Right renal pelvis (tissue), 4 donors: ENCODE measurements at places on chromosomes 12 and 14.
A peak's percentile ranks its signal among the peaks of the same experiment; 100 is the strongest.

GRCh38 chr12:3730111-3730510 lies 22.8 kb downstream of the CRACR2A start:
- no peak for DNase-seq

DNA sequence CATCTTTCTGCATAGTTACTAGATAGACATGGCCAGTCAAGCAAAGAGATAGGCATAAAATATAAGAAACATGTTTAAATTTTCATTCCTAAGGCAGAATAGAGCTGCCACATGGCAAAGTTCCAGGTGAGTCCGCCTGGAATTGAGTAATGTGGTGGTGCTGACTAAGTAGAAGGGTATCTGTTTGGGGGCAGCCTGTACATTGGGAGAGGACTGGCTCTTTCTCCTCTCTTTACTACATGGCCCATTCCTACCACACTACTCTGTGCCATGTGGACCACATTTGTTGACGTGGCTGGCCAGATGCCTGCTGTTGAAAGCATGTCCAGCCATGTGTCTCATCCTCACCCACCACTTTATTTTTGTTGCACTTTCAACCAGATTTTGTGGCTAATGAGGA lies 354.0 kb downstream of the ETNK1 start:
- DNase-seq, result no peak

GRCh38 chr14:58815794-58816193 lies 178.0 kb downstream of the DACT1 start:
- DNase-seq, result no peak

- DNase-seq, result no peak
These were observed 51.8 kb downstream of the PPP1R36 start for GRCh38 chr14:64601571-64601970.

DNA sequence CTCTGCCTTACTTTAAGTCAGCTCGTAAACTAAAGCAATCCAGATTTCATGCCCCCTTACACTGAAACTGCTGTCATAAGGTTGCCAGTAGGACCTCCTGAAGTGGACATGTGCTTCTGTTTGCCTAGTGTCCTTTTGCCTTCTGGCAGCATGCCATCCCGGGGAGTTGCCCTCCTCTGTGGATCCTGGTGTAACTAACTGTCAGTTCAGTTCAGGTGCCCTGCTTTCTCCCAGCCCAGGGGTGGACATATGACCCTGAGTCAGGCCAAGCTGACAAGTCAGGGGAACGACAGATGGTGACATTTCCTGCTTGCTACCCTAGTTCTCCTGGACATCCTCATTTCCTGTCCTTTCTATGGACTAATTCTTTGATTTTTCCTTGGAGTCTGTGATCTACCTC lies 25.6 kb downstream of the AKAP6 start:
- no peak for DNase-seq

GRCh38 chr12:75444429-75445136 lies 36.0 kb upstream of the GLIPR1 start:
- DNase-seq, result no peak

DNA sequence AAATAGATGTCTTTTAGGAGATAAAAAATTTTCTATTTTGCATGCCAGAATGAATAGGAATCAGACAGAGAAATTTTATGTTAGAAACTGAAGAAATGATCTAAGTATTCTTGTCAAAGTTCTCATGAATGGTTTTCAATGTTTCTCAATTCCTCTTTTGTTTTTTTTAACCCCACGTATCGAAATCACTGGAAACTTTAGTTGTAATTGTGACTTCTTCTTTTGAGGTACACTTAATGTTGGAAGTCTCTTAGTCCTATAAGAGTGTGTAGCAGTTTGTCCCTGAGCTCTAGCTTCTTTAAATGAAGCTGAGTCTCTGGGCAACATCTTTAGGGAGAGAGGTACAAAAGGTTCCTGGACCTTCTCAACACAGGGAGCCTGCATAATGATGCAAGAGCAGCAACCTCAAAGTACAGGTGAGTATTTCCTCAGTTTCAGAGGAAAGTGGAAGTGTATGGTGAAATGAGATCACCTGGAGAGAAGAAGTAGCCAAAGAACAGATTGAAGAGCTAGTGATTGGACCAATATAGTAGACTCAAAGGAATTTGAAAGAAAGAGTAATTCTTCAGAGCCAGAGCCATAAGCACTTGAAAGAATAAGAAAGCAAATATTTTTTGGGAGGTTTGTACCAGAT lies at the start of gene CLEC6A:
CLEC6A (plus strand) TSS at position 236 of the 634 bp plus-strand sequence; CDS start at position 386, 150 bp downstream.
- no peak for DNase-seq

GRCh38 chr12:3129301-3130056 lies 52.3 kb downstream of the TSPAN9 start:
- no peak for DNase-seq

DNA sequence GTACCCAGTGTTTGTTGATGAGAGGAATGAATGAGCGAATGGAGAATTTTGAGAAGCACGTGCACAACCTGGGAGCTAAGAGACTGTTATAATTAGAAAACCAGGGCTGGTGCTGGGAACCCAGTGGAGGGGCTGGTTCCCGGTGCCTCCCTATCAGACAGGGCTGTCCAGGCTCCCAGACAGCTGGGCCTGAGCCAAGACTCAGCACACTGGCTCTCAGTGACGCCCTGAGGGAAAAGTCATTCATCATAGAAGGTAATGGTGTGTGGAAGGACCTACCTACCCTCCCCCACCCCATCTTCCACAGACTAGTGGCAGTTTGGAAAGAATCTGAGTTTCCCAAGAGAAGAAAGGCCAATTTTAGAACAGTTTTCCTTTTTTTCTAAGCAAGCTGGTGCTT lies 34.7 kb downstream of the KCNA5 start:
- peak; percentile 31 for DNase-seq

GRCh38 chr14:24213866-24214662 lies 776 bp upstream of the CHMP4A start:
- DNase-seq, result no peak

GRCh38 chr14:42488965-42489364 lies 882.3 kb downstream of the LRFN5 start:
- DNase-seq, result no peak

DNA sequence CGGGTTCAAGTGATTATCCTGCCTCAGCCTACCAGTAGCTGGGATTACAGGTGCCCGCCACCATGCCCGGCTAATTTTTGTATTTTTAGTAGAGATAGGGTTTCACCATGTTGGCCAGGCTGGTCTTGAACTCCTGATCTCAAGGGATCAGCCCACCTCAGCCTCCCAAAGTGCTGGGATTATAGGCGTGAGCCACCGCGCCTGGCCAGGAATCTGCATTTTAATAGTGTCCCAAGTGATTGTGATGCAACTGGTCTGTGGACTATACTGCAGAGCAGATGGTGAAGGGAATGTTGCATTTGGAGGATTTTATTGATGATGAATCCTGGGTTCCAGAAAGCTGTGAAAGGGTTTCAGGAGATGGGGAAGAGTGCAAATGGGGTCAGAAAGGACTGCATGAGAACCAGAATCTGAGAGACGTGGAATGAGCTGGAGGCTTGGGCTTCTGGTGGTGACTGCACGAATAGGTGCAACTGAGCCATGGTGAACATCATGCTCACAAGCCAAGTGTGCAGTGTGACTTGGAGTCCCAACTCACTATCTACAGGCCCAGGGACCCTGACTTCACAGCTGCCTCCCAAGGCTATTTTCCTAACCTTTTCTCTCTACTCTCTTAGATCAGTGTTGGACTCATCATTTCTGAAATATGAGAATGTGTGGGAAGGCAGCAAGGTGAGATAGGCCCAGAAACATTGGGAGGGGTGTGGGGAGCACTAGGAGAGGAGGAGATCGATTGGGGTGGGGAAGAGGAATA lies 4.5 kb downstream of the RPS26 start:
- no peak for DNase-seq

DNA sequence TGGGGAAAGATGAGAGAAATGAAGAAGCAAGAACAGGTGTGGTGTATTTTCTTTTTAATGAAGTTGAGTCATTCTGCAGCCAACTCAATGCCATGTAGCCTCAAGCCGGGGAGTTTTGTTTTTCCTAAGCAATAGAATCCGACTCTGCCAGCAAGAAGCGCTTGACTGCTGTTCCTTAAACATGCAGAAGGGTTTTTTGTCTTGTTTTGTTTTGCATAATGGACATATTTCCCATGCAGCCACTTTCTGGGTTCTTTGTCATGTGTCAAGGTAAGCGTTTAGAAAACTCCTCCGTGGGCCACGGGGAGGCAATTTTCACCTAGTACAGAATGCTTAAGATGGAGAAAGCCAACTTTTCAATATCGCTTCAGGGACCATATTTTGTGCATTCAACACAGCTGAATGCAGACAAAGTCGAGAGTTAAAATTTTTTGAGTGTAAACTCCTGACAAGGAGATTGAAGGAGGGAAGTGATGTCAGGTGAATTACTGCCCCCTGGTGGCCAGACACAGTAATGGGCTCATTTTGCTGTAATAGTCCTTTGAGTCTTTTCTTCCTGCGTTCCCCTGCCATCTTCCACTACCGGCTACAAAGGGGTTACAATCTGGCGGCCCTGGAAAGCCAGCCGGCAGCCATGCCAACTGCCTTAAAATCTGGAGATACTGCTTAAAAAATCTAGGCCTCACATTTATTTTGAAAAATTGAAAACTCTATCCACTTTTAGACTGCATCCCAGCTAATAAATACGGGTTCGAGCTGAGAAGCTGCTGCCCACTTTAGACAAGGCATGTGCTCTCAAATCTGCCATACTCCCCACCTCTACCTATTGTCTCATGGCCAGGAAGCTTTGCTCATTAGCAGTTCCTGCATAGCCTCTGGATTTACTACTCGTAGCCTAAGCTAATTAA lies 3.2 kb upstream of the FICD start:
- DNase-seq, result peak; percentile 52

GRCh38 chr12:124007826-124008570 lies 35.0 kb downstream of the ZNF664 start:
- no peak for DNase-seq

DNA sequence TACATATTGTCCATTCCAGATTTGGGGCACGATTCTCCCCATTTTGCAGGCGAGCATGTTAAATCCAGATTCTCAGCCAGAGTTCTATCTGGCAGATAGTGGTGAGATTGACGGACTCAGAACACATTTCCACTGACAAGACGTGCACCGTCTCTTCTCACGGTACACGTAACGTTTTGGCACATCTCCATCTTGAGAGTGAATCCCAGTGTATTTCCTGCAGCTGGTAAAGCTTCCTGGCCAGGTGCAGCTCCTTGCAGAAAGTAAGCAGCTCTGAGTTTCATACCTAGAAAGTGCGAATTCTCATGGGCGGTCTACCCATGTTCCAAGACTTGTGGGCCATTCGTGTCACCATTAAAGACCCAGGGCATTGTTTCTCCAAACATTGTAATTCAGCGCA lies 102.6 kb downstream of the TSPAN9 start:
- DNase-seq, result no peak

- DNase-seq, result no peak
These were observed 18.3 kb downstream of the SLC17A8 start for GRCh38 chr12:100375038-100375735.

- no peak for DNase-seq
These were observed 1.2 kb downstream of the SSTR1 start for GRCh38 chr14:38208618-38209562.

- DNase-seq, result no peak
These were observed 20.5 kb upstream of the TESC start for GRCh38 chr12:117119592-117120198.

- no peak for DNase-seq
These were observed 860.0 kb downstream of the RPS29 start for GRCh38 chr14:48726080-48726642.

DNA sequence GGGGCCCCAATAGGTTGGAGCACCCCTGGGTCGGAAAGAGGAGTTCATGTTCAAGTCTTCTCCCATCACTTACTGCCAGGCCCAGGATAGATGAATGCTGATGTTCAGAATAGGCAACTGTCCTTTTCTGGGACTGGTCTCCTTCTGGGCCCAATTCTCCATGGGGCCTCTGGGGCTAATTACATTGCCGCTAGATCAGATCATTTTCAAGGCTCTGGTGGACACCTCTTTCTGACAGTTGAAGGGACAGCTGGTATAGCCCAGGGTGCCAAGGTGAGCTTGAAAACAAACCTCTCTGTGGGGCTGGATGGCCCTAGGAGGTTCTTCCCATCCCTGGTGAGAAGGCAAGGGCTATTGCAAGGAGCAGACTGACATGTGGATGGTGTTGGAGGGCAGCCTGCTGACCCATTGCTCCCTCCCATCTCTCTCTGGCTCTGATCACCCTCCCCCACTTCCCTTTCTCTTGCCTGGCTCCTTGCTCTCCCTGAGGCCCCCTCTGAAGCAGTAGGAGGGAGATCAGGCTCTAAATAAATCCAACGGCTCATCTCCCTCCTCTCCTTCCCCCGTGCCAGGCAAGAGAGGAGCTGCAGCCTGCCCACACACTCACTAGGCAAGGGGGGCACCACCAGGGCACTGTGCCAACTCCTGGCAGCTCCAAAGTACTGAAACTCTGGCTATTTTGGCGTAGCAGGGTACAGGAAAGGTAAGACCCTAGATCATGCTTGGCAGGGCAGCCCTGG lies 1.9 kb downstream of the CACNB3 start:
- no peak for DNase-seq

- DNase-seq, result no peak
These were observed 293.0 kb upstream of the NAV3 start for GRCh38 chr12:77537663-77538062.

GRCh38 chr12:28827861-28828260 lies 321.2 kb upstream of the FAR2 start:
- DNase-seq, result no peak

DNA sequence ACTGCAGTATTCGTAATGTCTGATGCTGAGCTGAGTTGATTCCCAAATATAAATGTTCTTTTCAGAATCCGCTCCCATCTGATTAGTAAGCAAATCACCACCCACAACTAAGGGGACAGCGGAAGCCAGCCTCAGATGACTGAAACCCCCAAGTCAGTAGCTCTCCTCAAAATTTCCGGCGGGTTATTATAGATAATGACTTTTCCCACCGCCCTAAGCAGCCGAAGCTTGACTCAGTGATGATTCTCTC lies 469 bp upstream of the LRFN5 start:
- no peak for DNase-seq

GRCh38 chr12:119819322-119819721 lies 57.8 kb downstream of the CIT start:
- no peak for DNase-seq

- DNase-seq, result no peak
These were observed 24.9 kb downstream of the CRACR2A start for GRCh38 chr12:3727877-3728632.

DNA sequence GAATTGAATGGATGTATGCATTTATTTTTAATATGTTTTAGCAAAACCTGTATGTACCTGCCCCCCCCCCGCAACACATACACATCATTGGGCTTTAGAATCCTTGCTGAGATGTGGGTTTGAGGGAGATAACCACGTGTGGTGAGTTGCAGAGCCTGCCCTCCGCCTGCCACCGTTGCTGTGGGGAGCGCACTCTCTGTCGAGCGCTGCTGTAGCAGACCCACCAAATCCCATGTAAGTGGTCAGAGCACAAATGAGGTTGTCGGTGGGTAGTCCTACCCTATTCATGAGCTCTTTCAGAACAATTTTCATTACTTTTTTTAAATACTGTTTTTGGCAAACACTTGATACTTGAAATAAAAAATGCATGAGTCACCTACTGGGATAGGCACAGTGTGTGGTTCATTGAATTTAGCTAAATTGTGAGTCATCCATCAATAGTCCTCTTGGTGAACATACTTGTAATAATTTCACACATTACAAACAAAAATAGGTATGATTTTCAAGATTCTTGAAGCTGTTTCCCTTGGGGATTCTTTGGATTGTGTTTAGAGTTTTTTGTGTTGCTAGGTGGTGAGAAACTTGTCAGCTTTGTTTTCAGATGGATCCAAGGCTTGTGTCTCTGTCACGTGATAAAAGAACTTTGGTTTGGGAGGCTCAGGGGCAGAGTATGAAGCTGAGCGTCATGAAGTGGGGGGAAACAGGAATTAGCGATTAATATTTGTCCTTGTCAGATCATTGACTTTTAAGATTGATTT lies 107.6 kb downstream of the PTCSC3 start:
- no peak for DNase-seq

- no peak for DNase-seq
These were observed 535.7 kb upstream of the FBXO33 start for GRCh38 chr14:39967885-39968284.
